ENCODE measurements at places on chromosomes 1 and 21. TPM values are rescaled to one million over a fixed set of nuclear protein-coding genes. Genes with fewer than 3 reads are reported as not detected.

The CALML6 gene
- polyA plus RNA-seq = 0.22 TPM

The PRMT2 gene
- 54.7 TPM for polyA plus RNA-seq

The UBL4B gene
- polyA plus RNA-seq = not detected

The C8B gene
- polyA plus RNA-seq = not detected

The VANGL2 gene
- polyA plus RNA-seq = 6.8 TPM

The PPM1J gene
- 3.5 TPM for polyA plus RNA-seq

The RCC2 gene
- polyA plus RNA-seq = 48.8 TPM

The SPRR3 gene
- 18,496 TPM for polyA plus RNA-seq

The ACTL8 gene
- polyA plus RNA-seq = 0.12 TPM

The OR2T11 gene
- polyA plus RNA-seq = not detected

The ARHGEF19 gene
- 31.1 TPM for polyA plus RNA-seq

The PLPPR4 gene
- polyA plus RNA-seq = 0.45 TPM

The FNBP1L gene
- 4.7 TPM for polyA plus RNA-seq

The AVPR1B gene
- not detected for polyA plus RNA-seq

The C1orf56 gene
- polyA plus RNA-seq = 1.7 TPM

The SPRR1A gene
- polyA plus RNA-seq = 3,812 TPM

The OR2L13 gene
- polyA plus RNA-seq = not detected

The CREG1 gene
- polyA plus RNA-seq = 41.9 TPM

The S100B gene
- 2.3 TPM for polyA plus RNA-seq

The VPS45 gene
- 16.1 TPM for polyA plus RNA-seq

The CDC7 gene
- 4.9 TPM for polyA plus RNA-seq
